ENCODE measurements at places on chromosomes 5 and 9.
A peak's percentile ranks its signal among the peaks of the same experiment; 100 is the strongest.

DNA sequence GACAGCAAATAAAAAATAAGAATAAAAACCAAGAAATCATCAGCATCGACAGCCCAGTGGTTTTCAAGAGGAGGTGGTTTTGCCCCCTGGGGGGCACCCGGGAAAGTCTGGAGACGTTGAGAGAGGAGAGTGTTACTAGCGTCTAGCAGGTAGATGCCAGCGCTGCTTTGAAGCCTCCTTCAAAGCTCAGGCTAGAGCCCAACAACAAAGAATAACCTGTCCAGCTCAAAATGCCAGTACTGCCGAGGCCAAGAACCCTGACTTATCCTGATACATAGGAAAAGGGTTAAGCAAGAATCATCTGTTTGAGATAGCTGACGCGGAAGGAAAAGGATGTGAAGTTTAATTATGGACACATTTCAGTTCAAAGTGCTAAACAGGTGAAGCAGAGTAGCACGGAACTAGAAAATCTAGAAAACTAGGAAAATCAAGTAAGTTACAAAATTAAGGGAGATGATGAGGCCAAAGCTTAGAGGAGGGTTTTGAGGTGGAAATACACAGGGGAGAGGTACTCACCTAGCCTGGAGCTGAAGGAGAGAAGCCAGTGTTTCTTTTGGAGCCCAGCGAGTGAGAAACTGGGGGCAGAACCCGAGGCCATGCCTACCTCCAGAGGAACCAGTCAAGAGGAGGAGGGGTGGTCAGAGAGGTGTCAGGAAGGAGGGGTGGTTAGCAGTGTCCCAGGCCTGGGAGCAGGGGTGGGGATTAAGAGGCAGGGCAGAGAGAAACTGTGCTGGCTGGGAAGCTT lies 121.0 kb upstream of the RETREG1 start:
- DNase-seq, result no peak

GRCh38 chr5:80070338-80071056 lies 35.3 kb downstream of the THBS4 start:
- DNase-seq, result no peak

GRCh38 chr5:9766581-9766980 lies 136.4 kb upstream of the TAS2R1 start:
- no peak for DNase-seq

GRCh38 chr5:88119535-88120125 lies 149.0 kb downstream of the TMEM161B start:
- no peak for DNase-seq

DNA sequence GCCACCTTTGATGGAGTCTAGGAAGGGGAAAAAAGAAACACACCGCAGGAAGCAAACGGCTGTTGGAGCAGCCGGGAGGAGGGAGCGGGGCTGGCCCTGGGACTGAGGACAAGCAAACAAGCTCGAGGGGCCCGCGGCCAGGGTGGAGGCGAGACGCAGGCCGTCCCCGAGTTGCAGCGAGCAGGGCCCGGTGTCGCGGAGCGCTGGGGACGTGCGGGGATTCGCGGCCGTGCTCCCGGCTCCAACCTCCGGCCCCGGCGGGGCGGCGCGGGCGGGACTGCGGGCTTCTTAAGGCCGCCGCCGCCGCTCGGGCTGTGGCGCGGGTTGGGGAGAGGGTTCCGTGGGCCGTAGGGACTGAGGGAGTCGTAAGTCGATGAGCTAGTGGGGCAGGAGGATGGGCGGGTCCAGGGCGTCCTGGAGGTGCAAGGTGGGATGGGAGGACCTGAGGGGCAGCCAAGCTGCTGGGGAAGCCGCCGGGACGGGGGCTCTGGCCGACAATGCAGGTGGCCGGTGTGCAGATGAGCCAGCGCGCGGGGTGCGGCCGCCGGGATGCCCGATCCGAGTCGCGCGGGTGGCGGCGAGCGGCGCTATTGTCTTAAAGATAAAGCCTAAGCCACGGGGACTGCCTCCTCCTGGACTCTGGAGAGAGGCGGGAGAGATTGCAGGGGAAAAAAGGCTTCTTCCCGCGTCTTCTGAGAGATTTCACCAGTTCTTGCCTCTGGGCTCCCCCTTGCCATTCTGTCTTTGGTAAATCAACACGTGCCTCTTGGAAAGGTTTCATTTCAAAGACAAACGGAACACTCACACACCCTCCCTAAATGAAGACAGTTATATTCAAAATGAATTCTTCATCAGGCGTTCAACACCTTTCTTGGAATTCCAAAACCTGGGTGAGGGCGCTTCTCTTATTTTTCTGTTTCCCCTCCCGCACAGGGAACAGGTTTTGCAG lies 1.6 kb upstream of the HAPLN1 start:
- no peak for DNase-seq

- no peak for DNase-seq
Observed at GRCh38 chr5:119541716-119542115, 87.6 kb upstream of the FAM170A start.

- no peak for DNase-seq
Observed at GRCh38 chr9:135486267-135487065, 6.9 kb downstream of the PPP1R26 start.

GRCh38 chr5:147648597-147648996 lies 133.9 kb downstream of the JAKMIP2 start:
- no peak for DNase-seq

GRCh38 chr5:139694556-139695177 lies 46.5 kb downstream of the CXXC5 start:
- DNase-seq, result no peak

GRCh38 chr5:117165068-117165467 lies 590.4 kb upstream of the SEMA6A start:
- no peak for DNase-seq

DNA sequence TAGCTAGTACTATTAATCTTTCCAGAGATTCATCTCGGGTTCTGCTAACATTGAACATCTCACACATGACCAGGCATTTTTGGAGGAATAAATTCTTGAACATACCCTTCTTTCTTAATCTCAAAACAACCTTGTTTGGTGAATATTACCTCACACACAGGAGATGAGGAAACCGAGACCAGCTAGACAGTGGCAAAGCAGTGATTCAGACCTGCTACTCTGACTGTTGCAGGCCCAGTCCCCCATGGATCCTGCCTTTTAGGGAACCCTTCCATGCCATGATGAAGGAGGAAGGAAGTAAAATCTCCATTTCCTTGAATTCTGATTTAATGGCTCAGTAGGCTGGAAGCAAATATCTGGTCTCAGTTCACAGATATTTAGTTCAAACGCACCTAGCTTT lies 2.6 kb downstream of the PCSK5 start:
- DNase-seq, result no peak

- DNase-seq, result no peak
Observed at GRCh38 chr9:69223605-69224004, 49.5 kb downstream of the TJP2 start.

GRCh38 chr5:6918255-6918654 lies 205.0 kb downstream of the TENT4A start:
- DNase-seq, result no peak

DNA sequence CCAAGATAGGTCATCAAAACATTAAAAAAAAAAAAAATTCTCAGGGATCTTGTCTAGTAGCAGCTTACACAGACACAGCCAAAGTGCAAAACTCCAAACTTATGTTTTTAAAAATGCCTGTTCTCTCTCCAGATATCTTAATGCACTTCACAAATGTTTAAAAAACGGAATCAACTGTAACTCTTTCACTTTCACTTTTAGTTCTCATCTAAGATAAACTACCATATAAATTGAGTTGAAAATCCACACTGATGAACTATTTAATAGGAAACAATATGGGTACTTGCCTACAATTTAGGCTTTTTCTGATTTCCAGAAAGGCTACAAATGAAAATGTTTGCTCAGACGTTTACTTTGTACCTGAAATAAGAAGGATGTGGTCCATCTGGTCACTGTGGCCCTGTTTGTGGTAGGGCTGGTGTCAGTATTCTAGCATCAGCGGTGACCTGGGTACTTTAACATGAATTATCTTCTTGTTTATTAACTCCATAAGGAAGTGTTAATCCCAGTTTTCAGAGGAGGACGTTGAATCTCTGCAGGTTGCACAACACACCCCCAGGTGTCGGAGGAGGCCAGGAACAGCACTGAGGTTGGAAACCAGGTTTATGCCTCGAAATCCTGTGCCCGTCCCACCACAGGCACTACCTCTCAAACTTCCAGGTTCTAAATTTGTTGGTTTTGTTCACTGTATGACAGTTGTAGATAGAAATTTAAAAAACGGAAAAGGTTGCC lies 13.3 kb upstream of the LPCAT1 start:
- DNase-seq, result no peak

GRCh38 chr5:96823900-96824380 lies 16.2 kb upstream of the ERAP1 start:
- peak; percentile 17 for DNase-seq

DNA sequence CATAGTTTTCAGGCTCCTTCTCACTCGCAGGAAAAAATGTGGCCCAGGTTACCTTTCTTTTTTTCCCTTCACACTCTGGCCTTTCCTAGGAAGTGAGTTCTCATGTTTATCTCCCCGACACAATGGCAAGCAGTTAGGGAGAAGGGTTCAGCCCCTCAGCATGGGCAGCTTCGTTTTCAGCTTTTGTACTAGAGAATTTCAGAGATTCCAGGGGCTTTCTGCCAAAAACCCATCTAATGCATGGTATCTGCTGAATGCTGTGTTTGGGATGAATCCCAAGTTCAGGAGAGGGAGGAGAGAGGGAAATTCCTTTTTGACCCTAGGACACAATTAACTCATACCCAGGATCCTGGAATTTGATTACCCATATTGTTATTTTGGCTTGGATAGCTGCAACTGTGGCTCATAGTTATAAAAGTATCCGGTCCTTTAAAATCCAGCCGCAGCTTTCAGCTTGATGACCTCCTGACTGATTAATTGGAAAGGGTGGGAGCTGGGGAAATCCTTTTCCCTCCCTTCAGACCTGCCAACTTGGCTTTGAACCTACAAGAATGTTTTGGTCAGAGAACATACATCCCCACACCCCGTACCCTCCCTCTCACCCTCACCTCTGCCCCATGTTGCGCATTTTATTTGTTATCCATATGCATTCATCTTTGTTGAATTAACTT lies 78.4 kb downstream of the TMEM252 start:
- DNase-seq, result no peak

- DNase-seq, result no peak
Observed at GRCh38 chr5:111135946-111136345, 43.8 kb downstream of the WDR36 start.

DNA sequence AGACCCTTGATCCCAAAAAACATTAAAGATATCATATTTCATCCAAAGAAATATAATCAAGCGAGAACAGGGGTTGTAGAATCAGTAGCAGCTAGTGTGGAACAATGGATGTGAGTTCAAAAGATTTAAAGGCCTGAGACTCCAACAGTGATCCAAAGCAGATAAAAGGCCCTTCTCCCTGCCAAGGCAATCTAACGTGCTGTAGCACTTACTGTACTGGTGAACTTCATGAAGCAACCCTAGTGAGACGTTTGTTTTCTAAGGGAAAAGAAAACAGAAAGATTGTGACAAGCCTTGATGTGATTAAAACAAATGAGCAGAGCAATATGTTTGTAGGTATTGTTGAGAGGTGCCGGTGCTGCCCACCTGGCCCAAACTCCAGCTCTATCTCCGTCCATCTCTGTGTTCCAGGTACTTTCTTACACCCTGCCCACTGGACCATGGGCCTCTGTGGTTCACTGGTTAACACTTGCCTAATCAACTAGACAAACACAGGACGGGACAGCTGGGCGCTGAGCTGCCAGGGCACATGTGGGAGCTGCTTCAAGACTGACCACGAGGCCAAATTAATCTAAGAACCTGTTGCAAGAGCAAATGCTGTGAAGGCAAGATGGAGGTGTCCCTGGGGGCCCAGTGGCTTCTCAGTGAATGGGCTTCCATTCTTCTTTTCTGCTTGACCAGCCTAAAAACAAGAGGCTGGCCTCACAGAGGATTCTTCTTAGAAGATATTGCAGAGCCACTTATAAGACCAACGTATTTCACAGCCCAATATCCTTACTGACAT lies 265.5 kb downstream of the CWC27 start:
- DNase-seq, result no peak
